ENCODE measurements at places on chromosomes 2 and 18.

GRCh38 chr2:127776122-127776780, 34.7 kb downstream of the WDR33 start:
- DNase-seq = no peak

DNA sequence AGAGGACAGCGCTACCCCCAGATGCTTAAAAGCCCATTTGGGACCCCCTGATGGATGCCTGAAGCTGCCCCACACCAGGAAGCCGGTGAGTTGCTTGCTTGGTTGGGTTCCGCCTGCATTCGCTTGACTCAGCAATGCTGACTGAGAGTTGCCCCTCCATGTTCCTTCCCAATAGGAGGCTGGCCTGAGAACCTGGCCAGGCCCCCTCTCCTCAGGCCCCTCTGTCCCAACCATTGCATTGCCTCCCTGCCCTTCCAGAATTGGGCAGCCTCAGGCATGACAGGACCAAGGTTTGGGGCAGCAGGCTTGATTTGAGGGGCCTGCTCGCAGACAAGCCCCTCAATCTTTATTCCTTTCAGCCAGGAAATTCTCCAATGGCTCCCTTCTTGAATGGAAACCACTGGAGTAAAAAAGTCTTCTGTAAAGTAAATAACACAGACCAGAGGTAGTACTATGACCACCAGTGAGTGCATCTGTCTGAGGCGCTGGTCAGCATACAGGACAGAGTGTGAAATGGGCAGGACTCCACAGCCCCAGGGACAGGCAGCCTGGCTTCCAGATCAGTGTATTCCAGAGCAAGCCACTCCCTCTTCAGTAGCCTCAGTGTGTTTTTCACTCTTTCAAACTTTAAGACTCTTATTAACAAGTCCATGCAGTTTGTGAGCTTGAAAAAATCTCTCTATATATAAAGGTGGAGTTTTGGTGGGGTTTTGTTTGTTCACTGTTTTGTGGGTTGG, 104.7 kb downstream of the C1QL2 start:
- no peak for DNase-seq

- DNase-seq = no peak
These were observed 174.9 kb downstream of the MYCN start for GRCh38 chr2:16115291-16115690.

GRCh38 chr18:40863801-40864200, 1091.2 kb upstream of the PIK3C3 start:
- DNase-seq = no peak

- DNase-seq = no peak
These were observed 294.2 kb downstream of the DYSF start for GRCh38 chr2:71747559-71747958.

Data from fibroblast of skin of right biceps (primary cell).